Upper lobe of left lung (tissue), 6 donors: ENCODE measurements at places on chromosomes 2 and 18. TPM values are rescaled to one million over a fixed set of nuclear protein-coding genes. Genes with fewer than 3 reads are reported as not detected.
A peak's percentile ranks its signal among the peaks of the same experiment; 100 is the strongest.

DNA sequence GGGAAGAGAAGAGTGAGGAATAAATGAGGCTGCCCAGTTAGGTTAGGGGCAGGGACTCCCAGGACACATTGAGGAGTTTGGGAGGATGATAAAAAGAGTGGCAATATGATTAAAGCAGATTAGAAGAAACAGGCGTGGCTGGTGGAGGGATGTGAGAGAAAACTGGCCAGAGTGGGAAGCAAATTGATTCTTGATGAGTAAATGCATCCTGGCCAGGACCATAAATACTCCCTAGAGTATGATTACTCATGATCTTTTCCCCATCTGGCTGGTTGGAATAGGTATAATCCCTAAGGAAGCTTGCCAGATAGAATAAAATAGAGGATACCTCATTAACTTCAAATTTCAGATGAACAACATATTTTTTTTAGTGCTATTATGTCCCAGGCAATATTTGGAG, 21.5 kb upstream of the DAW1 start:
- no peak overlapping the region for H3K27ac ChIP-seq
- no peaks in the 10 kb centered on the region for H3K36me3 ChIP-seq
- DNase-seq = no peak
- H3K4me3 ChIP-seq = no peak overlapping the region
- H3K27me3 ChIP-seq = no peaks in the 10 kb centered on the region

DNA sequence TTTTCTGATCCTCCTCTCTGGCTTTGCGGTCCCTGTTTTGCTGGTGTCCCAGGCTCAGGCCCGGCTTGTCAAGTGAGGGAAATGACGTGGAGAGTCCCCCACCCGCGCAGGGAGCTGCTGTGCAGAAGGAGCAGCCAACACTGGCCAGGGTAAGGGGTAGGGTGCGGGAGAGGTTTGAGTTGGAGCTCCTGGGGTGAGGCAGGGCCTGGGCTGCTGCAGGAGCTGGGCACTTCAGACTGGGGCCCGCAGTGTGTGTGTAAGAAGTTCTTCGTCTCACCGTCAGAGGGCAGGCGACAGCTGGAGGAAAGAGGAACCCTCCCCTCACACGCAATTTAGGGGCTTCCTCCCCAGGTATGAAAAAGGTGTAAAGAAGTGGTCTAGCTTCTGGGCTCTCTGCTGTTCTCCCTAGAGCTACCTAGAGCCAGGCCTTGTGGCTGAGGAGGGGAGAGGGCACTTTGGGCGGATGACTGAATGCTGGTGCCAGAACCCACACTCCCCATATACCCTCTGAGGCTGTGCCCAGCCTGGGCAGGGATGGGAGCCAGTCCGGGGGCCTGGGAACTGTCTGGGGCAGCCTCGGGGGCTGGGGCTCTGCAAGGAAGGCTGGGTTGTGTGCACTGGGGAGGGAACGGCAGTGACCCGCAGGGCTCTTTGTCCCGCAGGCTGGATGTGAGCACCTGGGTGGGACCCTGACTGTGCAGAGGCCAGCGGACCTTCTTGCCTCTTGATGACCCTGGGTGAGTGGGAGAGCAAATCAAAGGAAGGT, 11.8 kb downstream of the CELF4 start:
- H3K4me1 ChIP-seq = no peaks in the 10 kb centered on the region
- no peak overlapping the region for H3K4me3 ChIP-seq
- no peaks in the 10 kb centered on the region for H3K27me3 ChIP-seq
- H3K27ac ChIP-seq = no peak overlapping the region

GRCh38 chr2:29267720-29268119, 152.5 kb downstream of the CLIP4 start:
- no peak overlapping the region for H3K27ac ChIP-seq
- H3K36me3 ChIP-seq = no peaks in the 10 kb centered on the region
- DNase-seq = no peak
- no peak overlapping the region for H3K4me3 ChIP-seq
- H3K27me3 ChIP-seq = no peaks in the 10 kb centered on the region
- no peaks in the 10 kb centered on the region for H3K4me1 ChIP-seq

- H3K4me1 ChIP-seq = no peaks in the 10 kb centered on the region
- H3K36me3 ChIP-seq = peaks cover 21% of the 10 kb centered on the region
- DNase-seq = no peak
- H3K27ac ChIP-seq = no peak overlapping the region
- no peaks in the 10 kb centered on the region for H3K27me3 ChIP-seq
Observed at GRCh38 chr18:79717555-79718074, 38.0 kb downstream of the CTDP1 start.

GRCh38 chr18:42559069-42559690, 556.3 kb downstream of the RIT2 start:
- no peak overlapping the region for H3K4me3 ChIP-seq
- H3K27me3 ChIP-seq = no peaks in the 10 kb centered on the region
- H3K4me1 ChIP-seq = no peaks in the 10 kb centered on the region
- H3K36me3 ChIP-seq = no peaks in the 10 kb centered on the region

- peaks cover 8% of the 10 kb centered on the region for H3K27me3 ChIP-seq
- peak overlapping the region; percentile 86 for H3K27ac ChIP-seq
Observed at GRCh38 chr2:219000569-219000960, 7.3 kb upstream of the CRYBA2 start.

DNA sequence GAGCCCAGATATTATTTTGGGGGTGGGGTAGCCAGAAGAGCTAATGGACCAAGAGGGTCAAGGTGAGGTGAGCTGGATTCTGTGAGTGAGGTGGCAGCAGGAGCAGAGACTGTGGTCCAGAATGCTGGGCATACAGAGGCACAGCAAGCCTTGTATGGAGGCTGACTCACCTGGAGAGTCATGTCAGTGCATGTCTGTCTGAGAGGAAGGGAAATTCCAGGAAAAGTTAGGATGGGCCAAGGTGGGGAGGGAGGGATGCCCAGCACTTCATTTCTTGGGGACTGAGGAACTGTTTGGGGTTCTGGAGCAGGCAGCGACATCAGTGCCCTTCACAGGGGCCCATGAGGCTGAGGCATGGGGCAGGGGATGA, 21.1 kb downstream of the PER2 start:
- H3K36me3 ChIP-seq = peaks cover 47% of the 10 kb centered on the region
- no peak overlapping the region for H3K4me3 ChIP-seq
- DNase-seq = no peak
- no peak overlapping the region for H3K27ac ChIP-seq

DNA sequence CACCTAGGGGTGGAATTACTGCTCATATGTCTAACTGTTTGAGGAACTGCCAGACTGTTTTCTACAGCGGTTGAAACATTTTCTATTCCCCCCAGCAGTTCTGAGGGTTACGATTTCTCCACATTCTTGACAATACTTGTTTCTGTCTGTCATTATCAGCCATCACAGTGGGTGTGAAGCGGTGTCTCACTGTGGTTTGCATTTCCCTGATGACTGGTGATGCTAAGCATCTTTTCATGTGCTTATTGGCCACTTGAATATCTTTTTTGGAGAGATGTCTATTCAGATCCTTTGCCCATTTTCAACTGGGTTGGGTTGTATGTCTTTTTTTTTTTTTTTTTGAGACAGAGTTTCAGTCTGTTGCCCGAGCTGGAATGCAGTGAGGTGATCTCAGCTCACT, 63.0 kb downstream of the ADNP2 start:
- H3K27ac ChIP-seq = no peak overlapping the region
- no peaks in the 10 kb centered on the region for H3K27me3 ChIP-seq
- no peaks in the 10 kb centered on the region for H3K36me3 ChIP-seq
- H3K4me3 ChIP-seq = no peak overlapping the region

DNA sequence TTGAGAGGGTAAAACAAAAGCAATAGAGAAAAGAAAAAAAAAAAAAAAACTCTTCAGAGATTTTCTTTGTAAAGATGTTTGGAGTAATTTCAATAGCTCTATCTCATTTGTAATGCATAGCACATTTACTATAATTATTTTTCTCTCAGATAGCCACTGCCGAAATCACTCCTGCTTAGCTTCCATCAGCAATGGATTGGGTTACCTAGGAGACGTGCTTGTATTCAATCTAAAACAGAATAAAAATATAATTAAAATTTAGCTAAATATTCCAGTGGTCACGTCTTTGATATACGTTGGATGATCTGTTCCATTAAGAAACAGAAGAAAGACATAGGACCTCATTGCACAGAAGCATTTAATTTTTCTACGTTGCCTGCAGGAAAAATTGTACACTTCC, 1435.7 kb upstream of the DDX18 start:
- no peak overlapping the region for H3K4me3 ChIP-seq
- H3K27ac ChIP-seq = no peak overlapping the region
- H3K27me3 ChIP-seq = no peaks in the 10 kb centered on the region
- H3K36me3 ChIP-seq = no peaks in the 10 kb centered on the region
- no peaks in the 10 kb centered on the region for H3K4me1 ChIP-seq
- DNase-seq = no peak

- no peaks in the 10 kb centered on the region for H3K36me3 ChIP-seq
- DNase-seq = no peak
- H3K4me3 ChIP-seq = no peak overlapping the region
- no peaks in the 10 kb centered on the region for H3K27me3 ChIP-seq
- no peaks in the 10 kb centered on the region for H3K4me1 ChIP-seq
Observed at GRCh38 chr2:95234816-95235215, 27.5 kb downstream of the ZNF892 start.

- H3K27ac ChIP-seq = no peak overlapping the region
- DNase-seq = peak; percentile 46
- no peaks in the 10 kb centered on the region for H3K27me3 ChIP-seq
- H3K36me3 ChIP-seq = no peaks in the 10 kb centered on the region
- no peak overlapping the region for H3K4me3 ChIP-seq
Observed at GRCh38 chr2:70927641-70928040, 8.1 kb upstream of the ATP6V1B1 start.

- H3K4me3 ChIP-seq = no peak overlapping the region
- peaks cover 25% of the 10 kb centered on the region for H3K4me1 ChIP-seq
Observed at GRCh38 chr2:195538937-195539336, 118.1 kb upstream of the SLC39A10 start.

DNA sequence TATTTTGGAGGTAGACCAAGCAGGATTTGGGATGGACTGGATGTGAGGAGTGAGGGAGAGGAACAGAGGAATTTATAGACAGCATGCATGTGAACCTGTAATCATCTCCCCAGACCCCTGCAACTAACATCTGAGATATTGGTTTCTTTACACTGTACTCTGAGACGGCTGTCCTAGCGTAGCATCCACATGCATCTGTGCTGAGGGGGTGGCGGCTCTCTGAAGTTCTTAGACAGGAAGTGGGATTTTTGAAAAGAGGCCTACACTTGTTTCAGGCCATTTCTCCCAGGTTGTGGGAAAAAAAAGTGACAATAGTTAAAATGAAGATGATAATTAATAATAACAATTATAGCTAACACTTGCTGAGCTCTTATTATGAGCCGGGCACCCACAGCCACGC, 150.2 kb upstream of the GATA6 start:
- DNase-seq = no peak
- no peaks in the 10 kb centered on the region for H3K27me3 ChIP-seq
- H3K4me3 ChIP-seq = no peak overlapping the region
- H3K4me1 ChIP-seq = no peaks in the 10 kb centered on the region

GRCh38 chr2:27708666-27709065, 45.0 kb downstream of the SLC4A1AP start:
- DNase-seq = no peak
- H3K27ac ChIP-seq = peak overlapping the region; percentile 4
- peaks cover 37% of the 10 kb centered on the region for H3K4me1 ChIP-seq
- no peaks in the 10 kb centered on the region for H3K36me3 ChIP-seq
- H3K27me3 ChIP-seq = no peaks in the 10 kb centered on the region
- H3K4me3 ChIP-seq = no peak overlapping the region

DNA sequence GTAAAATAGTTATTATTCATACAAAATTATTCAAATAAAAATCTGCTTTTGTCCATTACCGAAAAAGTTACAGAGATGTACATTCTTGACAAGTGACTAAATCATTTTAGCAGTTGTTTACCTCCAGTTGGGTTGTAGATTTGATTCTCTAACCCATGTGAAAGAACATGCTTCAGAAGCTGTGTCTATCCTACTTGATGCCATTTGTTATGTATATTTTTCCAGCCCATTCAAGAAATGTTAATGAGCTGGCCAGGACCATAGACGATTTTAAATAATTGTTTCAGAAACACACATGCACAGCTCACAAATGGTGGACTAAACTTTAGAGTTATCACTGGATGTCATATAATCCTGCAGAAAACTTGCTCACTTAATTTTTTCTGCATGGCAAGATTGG, 391.1 kb upstream of the REG3G start:
- H3K4me1 ChIP-seq = no peaks in the 10 kb centered on the region
- no peak overlapping the region for H3K27ac ChIP-seq
- H3K27me3 ChIP-seq = no peaks in the 10 kb centered on the region
- no peak for DNase-seq
- no peak overlapping the region for H3K4me3 ChIP-seq
- no peaks in the 10 kb centered on the region for H3K36me3 ChIP-seq

Gene SAG
- not detected for total RNA-seq

Gene SERPINB4
- total RNA-seq = not detected

Gene DUSP2
- 11.4 TPM for total RNA-seq

Gene CRYGC
- not detected for total RNA-seq

Gene TMEM163
- total RNA-seq = 64.1 TPM
